ENCODE measurements at places on chromosomes 12 and 14.

GRCh38 chr12:94435511-94435927 lies 24.1 kb downstream of the CEP83 start:
- no peak for DNase-seq

- DNase-seq, result peak; percentile 73
These were observed 56.9 kb downstream of the FOS start for GRCh38 chr14:75335571-75335970.

DNA sequence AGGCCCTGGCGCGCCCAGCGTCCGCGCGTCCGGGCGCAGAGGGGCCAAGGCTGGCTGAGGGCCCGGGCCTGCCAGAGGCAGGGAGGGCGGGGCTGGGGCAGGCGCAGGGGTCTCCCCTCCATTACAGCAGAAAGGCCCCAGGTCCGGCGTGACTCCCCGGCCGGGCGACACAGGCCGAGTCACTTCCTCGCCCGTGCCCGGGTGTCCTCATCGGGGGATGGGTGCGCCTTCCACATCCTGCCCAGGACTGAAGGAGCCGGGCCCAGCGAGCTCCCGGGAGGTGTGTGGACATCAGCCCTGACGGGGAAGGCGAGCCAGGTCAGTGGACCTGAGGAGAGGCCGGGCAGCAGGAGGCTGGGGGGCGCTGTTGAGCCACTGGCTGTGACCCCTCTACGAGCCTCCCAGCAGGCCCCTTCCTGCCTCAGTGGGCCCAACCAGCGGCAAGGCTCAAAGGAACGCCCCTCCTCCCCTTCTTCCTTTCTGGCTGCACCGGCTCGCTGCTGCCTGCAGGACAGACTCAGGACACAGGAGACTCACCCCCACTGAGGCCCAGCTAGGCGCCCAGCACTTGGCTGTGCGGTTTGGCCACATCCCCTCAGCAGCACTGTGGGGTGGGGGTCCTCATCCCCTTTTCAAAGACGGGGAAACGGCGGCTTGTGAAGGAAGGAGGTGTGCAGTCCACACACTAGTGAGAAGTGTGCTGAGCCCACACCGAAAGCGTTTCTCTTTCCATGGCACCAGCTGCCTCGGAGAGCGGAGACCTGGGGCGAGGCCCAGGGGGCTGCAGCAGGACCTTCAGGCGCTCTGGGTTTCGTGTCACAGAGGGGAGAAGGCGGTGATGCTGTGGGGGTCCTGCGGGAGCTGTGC lies 606 bp downstream of the TNFAIP2 start:
- DNase-seq, result no peak

DNA sequence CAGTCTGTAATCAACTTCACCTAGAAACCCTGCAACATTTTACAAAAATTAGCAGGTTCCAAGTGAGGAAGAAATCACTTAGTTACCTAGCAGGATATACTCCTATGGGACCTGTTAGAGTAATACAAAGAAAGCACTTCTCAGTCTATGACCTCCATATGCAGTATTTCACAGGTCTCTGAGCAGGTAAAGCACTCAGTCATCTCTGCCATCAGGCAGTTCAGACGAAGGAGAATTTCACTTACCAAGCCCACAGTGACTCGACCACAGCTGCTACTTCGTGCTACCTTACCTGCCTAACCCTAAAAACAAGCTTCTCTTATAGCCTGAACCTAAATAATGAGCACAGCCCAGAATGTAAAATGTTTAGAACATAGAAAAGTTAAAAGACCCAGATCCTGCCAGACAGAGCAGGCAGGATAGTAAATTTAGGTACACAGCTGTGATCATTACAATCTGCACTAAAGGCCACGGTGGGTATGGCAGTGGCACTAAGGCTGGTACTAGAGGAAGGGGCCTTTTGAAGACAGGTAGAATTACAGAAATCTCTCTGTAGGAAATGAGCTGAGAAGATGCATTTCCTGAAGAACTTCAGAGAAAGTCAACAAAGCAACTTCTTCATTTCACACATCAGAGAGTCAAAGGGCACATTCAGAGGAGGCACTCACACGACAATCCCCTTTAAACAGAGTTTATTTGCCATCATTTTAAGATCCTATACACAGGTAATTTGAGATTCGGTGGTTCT lies 35.7 kb downstream of the DCAF5 start:
- no peak for DNase-seq

- no peak for DNase-seq
These were observed 8.5 kb upstream of the MDM1 start for GRCh38 chr12:68340404-68341270.

DNA sequence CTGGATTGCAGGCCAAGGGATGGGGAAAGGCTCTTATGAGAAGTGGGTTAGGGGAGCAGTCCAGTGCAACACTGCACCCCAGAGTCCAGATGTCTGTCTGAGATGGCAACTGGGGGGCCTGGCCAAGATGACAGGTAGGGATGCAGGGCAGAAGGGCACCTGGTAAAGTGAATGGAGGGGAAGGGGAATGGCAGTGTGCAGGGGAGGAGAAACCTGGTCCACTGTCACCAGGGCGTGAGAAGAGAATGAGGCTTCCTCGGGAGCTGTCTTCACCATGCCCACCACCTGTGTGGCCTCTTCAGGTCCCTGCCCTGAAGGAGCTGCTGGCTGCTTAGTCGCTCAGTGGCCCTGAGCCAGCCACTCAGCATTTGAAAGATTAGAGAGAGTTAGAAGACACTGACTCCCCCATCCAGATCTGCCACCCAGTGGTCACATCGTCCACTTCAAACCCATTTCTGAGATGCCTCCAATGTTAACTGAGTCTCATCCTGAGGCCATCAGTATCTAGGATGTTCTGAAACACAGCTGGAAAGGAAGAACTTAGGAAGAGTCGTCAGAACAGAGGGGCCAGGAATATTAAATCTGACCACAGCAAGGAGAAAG lies 57.3 kb downstream of the PLEKHG3 start:
- no peak for DNase-seq

DNA sequence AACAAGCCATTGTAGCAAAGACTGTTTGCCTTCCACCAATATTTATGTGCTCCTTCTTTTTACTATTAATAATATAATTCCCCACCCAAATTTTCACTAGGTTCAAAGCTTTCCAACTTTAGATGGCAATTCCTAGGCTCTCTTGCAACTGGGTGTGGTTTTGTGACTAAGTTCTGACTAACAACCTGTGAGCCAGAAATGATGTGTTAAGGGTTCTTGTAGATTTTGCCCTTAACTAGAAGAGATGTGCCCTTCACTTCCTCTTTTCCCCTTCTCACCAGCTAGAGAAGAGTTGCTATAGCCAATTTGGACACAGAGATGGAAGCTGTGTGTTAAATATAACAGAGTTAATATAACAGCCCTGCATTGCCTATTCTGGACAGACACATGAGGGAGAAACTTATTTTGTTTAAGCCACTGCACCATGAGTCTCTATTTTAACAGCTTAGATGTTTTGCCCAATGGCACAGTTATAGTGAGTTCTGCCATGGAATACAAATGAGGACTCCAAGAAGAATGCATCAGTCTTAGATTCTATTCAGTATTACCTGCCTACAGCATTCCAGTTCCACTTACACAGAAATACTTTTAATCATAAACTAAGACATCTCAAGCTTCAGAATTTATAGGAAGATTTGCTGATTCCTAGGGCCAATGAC lies 216.2 kb downstream of the DUSP6 start:
- peak; percentile 33 for DNase-seq

- no peak for DNase-seq
These were observed 69.4 kb upstream of the BDKRB2 start for GRCh38 chr14:96135285-96135684.

DNA sequence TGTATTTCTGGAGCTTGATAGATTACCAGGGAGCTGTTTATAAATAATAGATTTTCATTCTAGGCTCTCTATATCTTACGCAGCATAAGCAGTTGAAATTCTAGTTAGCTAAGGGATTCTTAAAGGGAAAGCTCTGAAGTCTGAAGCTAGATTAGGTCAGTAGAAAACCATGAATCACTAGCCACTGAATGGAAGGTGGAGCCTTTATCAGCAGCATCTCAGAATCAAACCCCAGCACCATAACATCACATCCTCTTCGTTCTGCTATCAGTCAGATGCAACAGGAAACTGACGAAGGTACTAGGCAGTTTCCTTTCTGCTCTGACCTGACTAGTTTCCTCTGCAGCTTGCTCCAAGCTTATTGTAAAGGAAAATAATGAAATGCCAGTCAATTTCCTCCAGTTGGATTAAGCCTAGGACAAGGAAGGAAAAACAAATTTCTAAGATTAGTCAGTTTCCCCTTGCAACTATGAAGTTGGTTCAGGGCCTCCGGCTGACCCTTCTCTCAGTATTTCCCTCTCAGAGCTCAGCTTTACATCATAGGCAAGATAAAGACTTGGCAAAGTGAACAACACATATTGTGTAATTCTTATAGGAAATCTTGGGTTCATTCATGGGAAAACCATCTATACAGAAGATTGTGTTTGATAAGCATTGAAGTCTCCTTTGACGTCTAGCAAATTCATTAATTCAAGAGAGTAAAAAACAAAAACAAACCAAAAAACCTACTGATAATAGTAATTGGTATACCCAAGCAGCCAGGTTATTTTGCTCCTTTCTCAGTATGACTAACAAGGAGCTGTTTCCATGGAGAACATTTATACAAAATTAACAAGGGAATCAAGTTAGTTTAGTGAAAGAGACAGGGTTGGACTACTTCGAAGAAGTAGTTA lies 43.4 kb upstream of the CFAP54 start:
- peak; percentile 66 for DNase-seq

DNA sequence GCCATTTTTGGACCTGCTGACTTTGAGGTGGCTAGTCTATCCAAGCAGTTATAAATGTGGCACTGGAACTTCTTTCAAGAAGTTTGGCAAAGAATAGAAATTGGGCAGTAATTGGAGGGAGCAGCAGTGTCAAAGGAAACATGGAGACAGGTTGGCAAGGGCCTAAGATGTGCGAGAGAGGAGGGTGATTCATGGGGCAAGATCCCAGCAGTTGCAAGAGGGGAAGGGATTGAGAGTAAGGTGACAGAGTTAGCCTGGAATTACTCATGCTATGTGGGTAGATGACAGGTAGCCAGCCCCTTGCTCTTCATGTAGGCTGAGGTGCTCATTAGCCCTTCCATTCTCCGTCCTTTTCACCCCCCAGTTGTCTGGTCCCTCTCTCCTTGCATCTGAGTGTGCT lies 42.2 kb downstream of the FBXL14 start:
- no peak for DNase-seq

- DNase-seq, result no peak
These were observed 53.5 kb downstream of the NTF3 start for GRCh38 chr12:5485454-5485853.

- DNase-seq, result no peak
These were observed 23.8 kb upstream of the POLR3B start for GRCh38 chr12:106333756-106334155.

DNA sequence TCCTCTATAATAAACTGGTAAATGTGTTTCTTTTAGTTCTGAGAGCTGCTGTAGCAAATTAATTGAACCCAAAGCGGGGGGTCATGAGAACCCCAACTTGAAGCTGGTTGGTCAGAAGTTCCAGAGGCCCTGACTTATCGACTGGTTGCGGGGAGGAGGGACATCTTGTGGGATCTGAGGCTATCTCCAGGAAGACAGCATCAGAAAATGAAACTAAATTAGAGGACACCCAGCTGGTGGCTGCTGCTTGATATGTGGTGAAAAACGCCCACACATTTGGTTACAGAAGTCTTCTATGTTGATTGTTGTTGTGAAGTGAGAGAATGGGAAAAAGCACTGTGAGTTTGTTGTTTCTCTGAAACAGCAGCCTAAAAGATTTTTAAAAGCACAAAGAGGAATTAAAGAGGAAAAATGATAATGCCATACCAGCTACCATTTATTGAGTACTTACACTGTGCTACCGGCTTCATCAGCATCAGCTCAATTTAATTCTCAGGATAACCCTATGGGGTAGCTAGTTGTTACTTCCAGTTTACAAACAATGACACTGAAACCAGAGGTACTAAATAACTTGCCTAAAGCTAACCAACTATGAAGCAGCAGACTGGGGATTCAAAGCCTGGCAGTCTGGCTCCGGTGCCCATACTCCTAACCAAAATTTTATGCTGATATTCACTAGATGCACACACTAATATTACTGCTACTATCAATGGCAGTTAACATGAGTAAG lies 24.3 kb downstream of the DDX24 start:
- no peak for DNase-seq

- DNase-seq, result no peak
These were observed 139.0 kb downstream of the SMOC1 start for GRCh38 chr14:70018230-70018629.

GRCh38 chr12:72135021-72135301 lies 137.2 kb upstream of the TRHDE start:
- DNase-seq, result peak; percentile 52

GRCh38 chr14:100771121-100771800 lies 44.6 kb downstream of the DLK1 start:
- DNase-seq, result no peak

DNA sequence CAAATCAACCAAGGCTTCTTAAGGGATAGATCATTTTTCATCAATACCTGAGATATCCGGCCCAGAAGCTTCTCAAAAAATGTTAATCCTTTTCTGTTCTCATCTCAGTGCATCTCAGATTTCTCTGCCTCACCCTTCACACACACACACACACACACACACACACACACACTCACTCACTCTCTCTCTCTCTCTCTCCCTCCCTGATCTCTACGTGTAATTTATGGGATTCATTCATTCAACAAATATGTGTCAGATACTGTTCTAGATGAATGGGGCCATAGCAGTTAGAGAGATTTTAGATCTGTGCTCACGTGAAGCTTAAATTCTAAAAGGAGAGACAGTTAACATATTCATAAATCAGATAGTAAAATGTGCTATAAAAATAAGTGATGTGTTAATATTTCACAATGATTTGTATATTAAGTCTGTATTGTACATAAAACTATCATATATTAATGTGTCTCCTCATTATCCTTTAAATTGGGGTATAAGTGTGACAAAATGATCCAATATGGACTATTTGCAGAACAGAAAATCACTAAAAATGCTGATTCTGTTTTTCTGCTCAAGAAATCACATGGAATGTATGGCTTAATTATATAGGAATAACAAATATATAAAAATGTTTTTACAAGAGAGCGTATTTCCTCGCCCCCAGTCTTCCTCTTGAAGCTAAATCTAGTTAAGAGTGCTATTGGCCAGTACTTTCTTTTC lies 7.3 kb upstream of the FRMD6 start:
- no peak for DNase-seq

GRCh38 chr12:52925717-52926595 lies 21.1 kb upstream of the KRT8 start:
- no peak for DNase-seq

DNA sequence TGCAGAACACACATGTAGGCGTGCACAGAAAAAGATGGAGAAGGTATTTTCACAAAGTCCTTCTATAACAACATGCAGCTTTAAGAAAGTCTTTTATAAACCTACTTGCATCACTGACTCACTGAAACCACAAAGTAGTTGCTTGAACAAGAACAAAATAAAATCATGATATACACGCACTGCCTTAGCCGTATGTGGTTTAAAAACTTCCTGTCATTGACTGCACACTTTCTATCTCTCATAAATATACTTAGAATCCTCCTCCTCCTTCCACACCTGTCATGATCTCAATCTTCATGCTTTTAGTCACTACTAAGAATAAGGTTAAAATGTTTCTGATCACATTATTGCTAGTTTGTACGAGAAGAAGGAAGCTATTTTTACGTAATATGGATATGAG lies 31.8 kb upstream of the RAD51AP1 start:
- no peak for DNase-seq

Data from spinal cord (tissue), 10 donors.